Frontal cortex (tissue), 4 donors: ENCODE measurements at places on chromosomes 13 and 19. TPM values are rescaled to one million over a fixed set of nuclear protein-coding genes. Genes with fewer than 3 reads are reported as not detected.
A peak's percentile ranks its signal among the peaks of the same experiment; 100 is the strongest.

The KCNC3 gene
- 1.2 TPM for total RNA-seq

- DNase-seq: no peak
Observed at GRCh38 chr13:78655007-78655406, 3.9 kb downstream of the OBI1 start.

- no peak for DNase-seq
Observed at GRCh38 chr13:31204592-31204991, 4.8 kb downstream of the B3GLCT start.

GRCh38 chr19:28425046-28425931 is 787.7 kb downstream of the UQCRFS1 start:
- no peak for DNase-seq

- DNase-seq: no peak
Observed at GRCh38 chr19:992670-993055, 7.6 kb upstream of the GRIN3B start.

- DNase-seq: no peak
Observed at GRCh38 chr13:23651887-23652286, 81.7 kb downstream of the TNFRSF19 start.

DNA sequence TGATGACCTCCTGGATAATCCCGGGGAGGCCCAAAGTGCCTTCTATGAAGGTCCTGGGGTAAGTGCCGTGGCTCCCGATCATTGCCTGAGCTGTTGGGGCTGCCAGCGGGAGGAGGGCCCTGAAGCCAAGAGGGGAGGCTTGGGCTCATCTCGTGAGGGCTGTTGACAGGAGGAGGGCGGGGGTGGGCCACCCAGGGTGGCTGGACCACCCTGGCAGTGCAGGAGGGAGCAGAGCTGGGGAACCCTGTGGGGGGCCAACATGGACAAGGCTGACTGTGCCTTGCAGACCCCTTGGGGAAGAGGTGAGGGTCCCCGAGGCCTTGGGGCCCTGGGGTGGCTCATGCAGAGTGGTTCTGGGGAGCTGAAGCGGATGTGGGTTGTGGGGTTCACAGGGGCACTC is 37.4 kb upstream of the EHD2 start:
- no peak for DNase-seq

- no peak for DNase-seq
Observed at GRCh38 chr19:9381361-9381785, 18.6 kb downstream of the ZNF177 start.

The CALR3 gene
- not detected for total RNA-seq

The ZNF433 gene
- total RNA-seq: 16.3 TPM

The MIR17HG gene
- 42.8 TPM for total RNA-seq

The ZGLP1 gene
- 1.6 TPM for total RNA-seq

GRCh38 chr19:11541238-11541637 is 2.6 kb downstream of the CNN1 start:
- no peak for DNase-seq

The SLC25A41 gene
- 0.41 TPM for total RNA-seq

DNA sequence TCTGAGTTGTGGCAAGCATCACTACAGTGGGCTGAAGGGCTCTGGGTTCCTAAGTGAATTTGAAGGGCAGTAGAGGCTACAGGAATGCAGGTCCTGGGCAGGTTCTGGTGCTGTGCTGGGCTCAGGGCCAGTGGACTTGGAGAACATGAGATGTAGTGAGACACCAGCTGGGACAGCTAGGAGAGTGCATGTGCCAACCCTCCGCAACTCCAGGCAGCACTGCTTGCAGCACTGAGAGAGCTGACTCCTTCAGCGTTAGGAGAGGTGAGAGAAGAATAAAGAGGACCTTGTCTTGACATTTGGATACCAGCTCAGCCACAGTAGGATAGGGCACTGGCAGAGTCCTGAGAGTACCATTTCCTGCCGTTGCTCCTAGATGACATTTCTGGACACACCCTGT is 739.9 kb upstream of the PRR20A start:
- DNase-seq: no peak

GRCh38 chr19:5536337-5536894 is 31.3 kb downstream of the TINCR start:
- DNase-seq: peak; percentile 42

The KLK12 gene
- total RNA-seq: not detected

DNA sequence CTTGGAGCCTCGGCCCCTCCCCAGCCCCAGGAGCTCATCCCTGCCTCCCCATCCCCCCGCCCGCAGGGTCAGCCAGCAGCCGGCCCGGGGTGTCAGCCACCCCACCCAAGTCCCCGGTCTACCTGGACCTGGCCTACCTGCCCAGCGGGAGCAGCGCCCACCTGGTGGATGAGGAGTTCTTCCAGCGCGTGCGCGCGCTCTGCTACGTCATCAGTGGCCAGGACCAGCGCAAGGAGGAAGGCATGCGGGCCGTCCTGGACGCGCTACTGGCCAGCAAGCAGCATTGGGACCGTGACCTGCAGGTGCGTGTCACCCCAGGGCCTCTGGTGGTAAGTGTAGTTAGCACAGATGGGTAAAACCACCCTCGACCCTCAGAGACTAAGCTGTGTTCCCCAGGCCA is 13.8 kb downstream of the MAP1S start:
- DNase-seq: no peak

DNA sequence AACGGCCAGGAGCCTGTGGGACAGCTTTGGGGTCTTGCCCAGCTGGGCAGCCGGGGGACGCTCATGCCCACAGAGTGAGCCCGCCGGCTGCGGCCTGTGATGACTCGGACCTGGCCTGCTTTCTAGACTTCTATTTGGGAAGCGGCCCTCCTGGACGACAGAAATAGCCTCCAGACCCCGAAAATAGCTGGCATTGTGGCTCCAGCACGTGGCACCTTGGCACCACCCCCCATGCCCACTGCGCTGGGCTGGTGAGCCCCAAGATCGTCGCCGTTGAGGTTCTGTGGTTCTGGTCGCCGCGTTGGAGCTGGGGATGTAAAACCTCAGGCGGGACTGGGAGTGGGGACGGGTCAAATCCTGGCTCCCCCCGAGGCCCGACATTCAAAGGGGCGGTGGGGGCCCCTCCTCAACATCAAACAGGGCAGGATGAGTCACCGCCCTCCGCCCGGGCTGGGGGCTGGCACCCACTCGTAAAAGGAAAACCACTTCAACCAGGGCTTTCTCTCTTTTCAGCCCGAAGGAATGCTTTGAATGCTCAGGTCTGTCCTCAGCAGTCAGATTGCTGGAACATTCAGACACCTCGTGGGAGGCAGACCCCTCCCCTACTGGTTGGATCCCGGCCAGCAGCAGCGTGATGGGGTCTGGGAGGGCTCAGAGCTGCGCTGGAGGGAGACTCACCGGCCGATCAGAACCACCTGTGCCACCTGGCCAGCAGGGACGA is 42.1 kb downstream of the GADD45B start:
- no peak for DNase-seq

- no peak for DNase-seq
Observed at GRCh38 chr13:95499811-95500712, 52.5 kb upstream of the CLDN10 start.

The LILRB5 gene
- total RNA-seq: under 0.01 TPM
